ENCODE measurements at places on chromosomes 12 and 14.
A peak's percentile ranks its signal among the peaks of the same experiment; 100 is the strongest.

DNA sequence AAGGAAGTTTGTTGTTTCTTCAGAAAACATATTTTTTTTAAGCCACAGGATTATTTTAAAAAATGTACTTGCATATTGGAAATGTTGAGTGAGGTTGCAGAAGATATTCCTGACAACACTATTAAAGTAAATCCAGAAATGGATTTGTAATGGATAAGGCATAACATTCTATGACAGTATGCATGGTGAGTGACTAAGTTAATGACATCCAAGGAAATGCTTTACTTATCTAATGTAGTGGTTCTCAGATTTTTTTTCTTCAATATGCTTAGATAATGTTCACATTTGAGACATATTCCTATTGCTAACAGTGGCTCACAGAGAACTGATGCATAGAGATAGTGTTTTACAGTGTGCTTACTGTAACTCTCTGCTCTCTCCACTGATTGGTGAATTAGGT is 49.4 kb downstream of the ZDHHC17 start:
- DNase-seq, result no peak

DNA sequence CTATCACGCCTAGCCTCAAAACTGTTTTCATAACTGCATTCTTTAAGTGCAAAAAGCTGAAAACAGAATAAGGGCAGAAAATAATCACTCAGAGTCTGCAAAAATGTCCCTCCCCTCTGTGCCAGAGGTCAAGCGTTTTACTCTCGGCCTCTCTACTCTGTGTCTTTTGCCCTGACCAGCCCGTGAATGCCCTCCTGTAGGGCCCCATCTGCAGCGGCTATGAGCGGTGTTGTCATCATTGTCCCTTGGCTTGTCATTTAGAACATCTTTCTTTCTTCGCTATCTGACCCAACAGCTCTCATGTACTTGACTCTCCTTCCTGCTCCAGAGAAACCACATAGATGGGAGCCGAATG is 21.7 kb downstream of the ELK3 start:
- DNase-seq, result no peak

DNA sequence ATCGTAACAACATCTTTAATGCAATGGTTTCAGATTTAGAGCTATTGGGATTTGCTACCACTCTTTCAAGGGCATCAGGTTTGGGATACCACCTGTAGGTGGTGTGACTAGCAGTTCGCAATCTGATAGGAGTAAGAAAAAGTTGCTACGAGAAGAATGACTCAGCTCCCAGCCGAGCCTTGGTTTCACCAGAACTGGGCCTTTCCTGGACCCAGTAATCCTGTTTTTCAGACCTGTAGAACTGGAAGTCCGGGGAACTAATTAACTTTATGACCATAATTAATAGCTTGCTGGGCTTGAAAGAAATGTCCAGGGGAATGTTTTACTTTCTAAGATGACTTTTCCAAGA is 770 bp downstream of the ABHD4 start:
- peak; percentile 66 for DNase-seq

- DNase-seq, result no peak
These were observed 76.3 kb upstream of the LMNTD1 start for GRCh38 chr12:25629341-25629740.

DNA sequence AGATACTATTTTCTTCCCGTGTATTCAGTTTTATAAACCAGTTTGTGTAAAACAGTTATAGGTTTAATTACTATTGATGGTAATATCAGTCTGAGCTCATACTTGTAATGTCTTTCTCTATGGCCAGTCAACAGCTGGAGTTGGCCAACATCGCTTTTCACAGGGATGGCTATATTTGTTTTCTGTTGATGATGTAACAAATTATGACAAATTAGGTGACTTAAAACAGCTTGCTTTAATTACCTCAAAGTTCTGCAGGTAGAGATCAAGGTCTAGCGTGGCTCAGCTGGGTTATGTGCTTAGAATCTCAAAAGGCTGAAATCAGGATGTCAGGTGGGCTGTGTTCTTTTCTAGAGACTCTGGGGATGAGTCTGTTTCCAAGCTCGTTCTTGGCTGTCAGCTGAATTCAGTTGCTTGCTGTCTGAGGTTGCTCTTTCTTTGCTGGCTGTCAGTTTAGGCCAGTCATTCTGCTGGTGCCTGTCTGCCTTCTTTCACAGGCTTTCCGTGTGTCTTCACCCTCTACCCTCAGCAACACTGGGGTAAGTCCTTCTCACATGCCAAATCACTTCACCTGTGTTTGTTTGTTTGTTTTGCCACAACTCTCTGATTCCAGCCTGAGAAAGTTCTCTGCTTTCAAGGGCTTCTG is 370.2 kb upstream of the E2F7 start:
- DNase-seq, result no peak

DNA sequence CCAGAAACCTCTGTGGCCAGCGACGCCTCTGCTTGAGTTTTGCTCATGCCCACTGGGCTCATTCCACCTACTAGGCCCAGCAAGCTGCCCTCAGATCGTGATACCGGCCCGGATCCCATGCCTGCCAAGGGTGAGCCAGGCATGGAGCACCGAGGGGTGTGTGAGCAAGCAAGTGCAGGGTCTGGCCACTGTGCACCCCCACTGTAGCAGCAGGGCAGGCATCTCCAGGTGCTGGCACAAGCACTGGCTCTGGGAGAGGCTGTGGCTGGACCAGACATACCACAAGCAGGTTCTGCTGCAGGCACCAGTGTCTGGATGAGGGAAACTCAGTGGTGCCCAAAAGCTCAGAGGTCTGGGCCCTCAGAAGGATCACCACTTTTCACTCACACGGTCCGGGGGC is 20.6 kb downstream of the FAM186A start:
- no peak for DNase-seq

DNA sequence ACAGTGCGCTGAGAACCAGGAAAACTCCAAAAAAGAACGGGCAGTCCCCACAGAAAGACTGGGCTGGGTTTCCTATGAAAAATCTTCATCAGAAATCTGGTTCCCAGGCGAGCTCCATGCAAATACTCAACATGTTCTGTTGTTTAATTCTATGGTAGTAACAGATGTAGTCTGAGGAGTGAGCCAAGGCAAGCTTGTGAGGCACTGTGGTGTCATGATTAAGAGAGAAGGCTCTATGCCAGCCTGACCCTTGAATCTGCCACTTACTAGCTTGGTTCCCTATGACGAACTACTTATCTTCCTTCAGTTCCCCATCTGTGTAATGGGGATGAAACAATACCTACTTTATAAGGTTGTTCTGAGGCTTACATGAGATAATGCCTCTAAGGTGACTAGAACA is 10.7 kb downstream of the POMT2 start:
- DNase-seq, result no peak

GRCh38 chr14:64387232-64387781 is 846 bp upstream of the MTHFD1 start:
- peak; percentile 55 for DNase-seq

GRCh38 chr12:131434208-131435125 is 276.4 kb upstream of the SFSWAP start:
- no peak for DNase-seq

- no peak for DNase-seq
These were observed 124.7 kb downstream of the PAPOLA start for GRCh38 chr14:96626916-96627315.

Data from EH (cell line).